ENCODE measurements at places on chromosomes 7 and 10.
A peak's percentile ranks its signal among the peaks of the same experiment; 100 is the strongest.

DNA sequence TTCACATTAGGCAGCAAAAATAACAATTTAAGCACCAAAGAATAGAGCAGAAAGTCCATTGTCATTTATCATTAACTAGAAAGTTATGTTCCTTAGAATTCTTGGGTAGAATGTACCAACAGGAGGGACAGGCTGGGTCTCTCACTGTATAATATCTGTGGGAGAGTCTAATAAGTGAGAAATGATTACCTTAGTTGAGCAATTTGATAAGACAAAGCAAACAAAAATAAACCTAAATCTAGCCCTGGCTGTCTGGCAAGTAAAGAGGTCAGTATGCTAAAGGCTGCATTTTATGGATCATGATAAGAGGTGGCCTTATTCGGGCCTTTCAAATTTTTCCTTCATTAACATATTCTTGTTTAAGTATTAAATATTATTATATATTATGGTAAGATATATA is 35.6 kb downstream of the THNSL1 start:
- no peak for DNase-seq

DNA sequence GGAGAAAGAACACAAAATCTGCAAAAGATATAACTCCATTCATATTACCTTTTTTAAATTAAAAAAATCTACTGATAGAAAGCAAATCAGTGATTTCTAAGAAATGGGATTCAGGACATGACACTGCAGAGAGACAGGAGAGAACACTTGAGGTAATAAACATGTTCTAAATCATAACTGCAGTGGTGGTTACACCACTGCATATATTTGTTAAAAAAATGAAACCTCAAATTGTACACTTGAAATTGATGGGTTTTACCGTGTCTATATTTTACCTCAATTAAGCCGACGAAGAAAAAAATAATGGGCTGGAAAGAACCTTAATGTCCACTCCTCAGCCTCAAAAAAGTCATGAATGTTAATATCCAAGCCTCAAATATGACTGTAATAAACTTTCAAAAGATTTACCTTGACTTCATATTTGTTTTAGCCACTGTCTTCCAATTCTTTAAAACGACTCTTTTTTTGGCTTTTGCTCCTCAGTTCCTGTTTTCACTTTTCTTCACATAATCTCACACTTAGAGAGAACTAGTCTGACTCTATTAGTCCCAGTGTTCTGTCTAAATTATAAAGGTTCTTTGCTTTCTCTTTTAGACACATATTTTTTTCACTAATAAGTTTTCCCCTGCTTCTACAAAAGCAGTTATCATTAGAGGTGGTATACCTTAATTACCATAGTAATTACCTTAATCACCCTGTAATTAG is 502.4 kb downstream of the GRM8 start:
- DNase-seq = no peak

GRCh38 chr7:28112012-28112411 is 68.6 kb downstream of the JAZF1 start:
- no peak for DNase-seq

DNA sequence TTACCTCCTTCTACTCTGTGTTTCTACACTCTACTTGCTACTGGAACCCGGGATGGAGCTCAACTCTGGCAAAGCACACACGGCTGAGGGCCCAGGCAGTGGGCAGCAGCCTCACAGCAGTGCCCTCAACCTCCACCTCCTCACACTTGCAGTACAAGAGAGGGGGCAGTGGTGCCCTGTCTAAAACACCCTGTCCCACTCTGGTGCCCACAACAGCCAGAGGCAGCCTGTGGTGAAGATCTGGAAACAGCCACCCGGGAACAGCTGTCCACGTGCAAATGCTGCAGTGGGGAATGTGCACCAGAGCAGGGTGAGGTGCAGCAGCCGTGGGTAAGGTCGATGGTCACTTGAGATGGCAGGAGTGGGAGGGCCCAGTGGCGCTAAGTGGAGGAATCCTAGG is 13.7 kb downstream of the MAT1A start:
- DNase-seq = no peak

DNA sequence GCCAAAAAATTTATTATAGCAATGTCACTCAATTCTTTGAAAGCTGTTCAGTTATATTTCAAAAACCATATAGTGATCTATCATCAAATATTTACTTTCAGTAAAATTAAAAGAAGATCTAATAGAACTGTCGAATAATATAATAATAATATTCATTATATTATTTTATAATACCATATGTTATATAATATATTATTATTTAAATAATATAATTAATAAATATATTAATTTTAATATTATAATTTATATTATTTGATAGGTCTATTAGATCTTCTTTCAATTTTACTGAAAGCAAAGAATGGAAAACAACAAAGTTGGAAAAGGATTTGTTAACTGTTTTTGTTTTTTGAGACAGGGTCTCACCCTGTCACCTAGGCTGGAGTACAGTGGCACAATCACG is 22.5 kb upstream of the UCMA start:
- no peak for DNase-seq

DNA sequence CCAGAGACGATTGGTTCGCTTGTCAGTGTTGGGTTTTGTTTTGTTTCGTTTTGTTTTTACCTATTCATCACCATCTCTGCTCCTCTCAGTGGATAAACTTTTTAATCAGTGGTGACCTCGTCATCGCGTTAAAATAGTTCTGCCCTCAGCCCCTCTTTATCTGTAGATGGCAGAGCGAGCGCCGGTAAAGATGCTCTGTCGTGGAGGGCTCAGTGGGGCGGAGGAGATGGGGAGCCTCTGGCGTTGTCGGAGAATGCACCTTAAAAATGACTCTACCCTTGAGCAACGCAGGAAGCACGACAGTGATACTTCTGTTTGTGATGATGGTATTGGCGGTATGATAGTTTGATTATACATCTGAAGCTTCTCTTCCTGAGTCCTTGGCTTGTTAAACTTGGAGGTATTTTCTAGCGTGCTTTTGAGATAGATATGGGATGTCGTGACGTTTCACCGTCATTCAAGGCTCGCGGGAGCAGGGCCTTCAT is 554 bp downstream of the CSGALNACT2 start:
- DNase-seq = peak; percentile 78

- DNase-seq = no peak
Observed at GRCh38 chr7:269721-270120, 20.2 kb upstream of the FOXL3 start.

- DNase-seq = no peak
Observed at GRCh38 chr10:28558923-28559508, 26.1 kb downstream of the WAC start.

GRCh38 chr7:120056227-120056626 is 216.7 kb upstream of the KCND2 start:
- no peak for DNase-seq

- no peak for DNase-seq
Observed at GRCh38 chr7:27185854-27186667, 1.0 kb upstream of the HOXA11 start.

DNA sequence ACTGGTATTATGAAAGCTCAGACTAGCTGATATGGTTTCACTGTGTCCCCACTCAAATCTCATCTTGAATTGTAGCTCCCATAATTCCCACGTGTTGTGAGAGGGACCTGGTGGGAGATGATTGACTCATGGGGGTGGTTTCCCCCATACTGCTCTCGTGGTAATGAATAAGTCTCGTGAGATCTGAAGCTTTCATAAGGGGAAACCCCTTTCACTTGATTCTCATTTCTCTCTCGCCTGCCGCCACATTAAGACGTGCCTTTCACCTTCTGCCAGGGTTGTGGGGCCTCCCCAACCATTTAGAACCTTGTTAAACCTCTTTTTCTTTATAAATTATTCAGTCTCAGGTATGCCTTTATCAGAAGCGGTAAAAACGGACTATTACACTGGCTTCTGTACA is 40.3 kb downstream of the COL13A1 start:
- peak; percentile 61 for DNase-seq

DNA sequence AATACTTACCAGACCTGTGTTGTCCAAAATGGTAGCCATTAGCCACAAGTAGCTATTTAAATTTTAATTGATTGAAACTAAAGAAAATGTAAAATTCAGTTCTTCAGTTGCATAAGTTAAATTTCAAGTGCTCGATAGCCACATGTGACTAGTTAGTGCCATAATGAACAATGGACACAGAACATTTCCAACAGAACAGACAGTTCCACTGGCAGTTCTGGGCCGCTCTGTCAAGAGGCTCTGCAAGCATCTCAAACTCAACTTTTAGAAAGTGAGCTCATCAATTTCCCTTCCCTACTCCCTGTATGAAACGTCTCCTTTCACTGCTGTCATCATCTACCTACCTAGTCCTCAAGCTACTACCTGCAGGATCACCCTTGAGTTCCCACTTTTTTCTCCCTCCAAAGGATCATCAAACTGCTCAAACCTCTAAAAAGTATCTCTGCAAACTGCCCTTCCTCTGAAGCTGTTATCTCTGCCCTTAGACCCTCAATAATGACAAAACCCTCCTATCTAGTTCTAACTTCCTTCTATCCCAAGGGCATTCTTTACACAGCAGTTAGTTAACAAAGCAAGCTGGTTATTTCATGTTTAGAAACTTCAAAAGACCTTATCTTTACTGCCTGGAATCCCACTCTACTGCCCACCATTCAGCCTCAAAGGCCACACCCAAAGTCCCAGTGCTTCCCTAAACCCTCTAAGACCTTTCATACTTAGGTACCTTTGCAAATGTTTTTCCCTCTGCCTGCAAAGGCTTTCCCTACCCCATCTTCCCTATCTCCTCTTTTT is 20.6 kb downstream of the SHTN1 start:
- DNase-seq = no peak

- no peak for DNase-seq
Observed at GRCh38 chr10:1942478-1942877, 205.2 kb upstream of the ADARB2 start.

DNA sequence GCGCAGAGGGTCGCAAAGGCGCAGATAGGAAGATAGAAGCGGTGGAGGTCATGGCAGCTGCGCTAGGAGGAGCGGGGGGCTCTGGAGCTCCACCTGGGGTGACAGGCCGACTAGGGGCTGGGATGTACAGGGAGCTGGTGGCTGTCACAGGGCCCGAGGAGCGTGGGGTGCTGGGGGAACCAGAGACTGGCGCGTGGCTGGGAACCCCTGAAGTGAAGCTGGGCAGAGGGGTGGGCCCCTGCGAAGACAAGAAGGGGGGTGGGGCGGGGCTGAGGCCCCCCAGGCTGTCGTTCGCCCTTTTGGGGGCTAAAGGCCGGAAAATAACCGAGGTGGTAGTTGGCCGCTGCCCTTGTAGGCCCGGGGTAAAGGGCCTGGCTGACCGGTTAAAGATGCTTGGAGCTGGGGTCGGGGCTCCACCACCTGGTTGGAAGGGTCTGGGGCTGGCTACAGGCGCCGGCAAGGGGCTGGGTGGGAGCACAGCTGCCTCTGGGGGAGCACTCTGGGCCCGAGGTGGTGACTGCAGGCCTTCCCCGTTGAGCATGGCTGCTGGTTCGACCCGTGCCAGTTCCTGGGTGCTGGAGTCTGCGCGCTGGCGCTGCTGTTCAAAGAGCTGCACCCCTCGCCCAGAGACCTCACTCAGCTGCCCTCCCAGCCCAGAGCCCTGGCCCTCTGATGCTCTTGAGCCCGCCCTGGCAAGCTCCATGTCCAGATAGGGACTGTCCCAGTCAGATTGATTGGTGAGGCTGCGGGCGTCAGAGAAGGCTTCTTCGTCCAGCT is 6.8 kb upstream of the MYOZ1 start:
- DNase-seq = peak; percentile 11

DNA sequence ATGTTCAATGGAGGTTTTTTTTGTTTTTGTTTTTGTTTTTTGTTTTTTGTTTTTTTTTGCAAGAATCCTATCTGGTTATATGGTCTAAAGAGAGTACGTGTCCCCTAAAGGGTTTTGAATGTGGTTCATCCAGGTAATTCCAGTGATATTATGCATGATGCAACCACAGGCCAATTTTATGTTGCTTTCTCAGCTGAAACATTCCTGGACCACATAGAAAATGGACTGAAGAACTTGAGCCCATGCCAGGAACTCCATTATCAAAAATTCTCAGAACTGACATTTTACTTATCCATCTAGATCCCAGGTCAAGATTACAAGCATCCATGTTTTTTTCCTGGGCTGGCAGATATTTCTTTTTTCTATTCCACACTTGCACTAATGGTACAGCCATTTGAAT is 11.5 kb upstream of the MINDY3 start:
- DNase-seq = no peak

GRCh38 chr10:126902157-126902556 is 3.1 kb upstream of the DOCK1 start:
- DNase-seq = peak; percentile 5

DNA sequence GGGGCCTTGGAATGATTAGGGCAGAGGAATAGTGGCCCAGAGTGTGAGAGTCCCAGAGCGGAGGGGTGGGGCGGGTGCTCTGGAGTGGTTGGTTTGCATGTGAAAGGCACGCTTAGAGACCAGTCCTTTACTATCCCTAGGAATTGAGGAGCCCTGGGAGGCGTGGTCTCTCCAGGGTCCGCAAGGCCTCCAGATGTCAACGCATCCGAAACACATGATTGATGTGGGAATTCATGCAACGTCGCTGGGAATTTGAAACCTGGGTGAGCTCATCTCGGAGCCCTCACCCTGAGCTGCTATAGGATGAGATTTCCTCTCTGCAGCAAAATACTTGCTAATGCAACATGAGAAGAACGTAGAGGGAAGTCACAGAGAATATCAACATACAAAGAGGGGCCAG is 51.2 kb downstream of the NPTX2 start:
- no peak for DNase-seq

- DNase-seq = no peak
Observed at GRCh38 chr7:34734771-34735170, 76.8 kb downstream of the NPSR1 start.

- peak; percentile 43 for DNase-seq
Observed at GRCh38 chr10:128125416-128125943, 743 bp downstream of the MKI67 start.

GRCh38 chr10:92816091-92816531 is 32.2 kb upstream of the EXOC6 start:
- DNase-seq = no peak

DNA sequence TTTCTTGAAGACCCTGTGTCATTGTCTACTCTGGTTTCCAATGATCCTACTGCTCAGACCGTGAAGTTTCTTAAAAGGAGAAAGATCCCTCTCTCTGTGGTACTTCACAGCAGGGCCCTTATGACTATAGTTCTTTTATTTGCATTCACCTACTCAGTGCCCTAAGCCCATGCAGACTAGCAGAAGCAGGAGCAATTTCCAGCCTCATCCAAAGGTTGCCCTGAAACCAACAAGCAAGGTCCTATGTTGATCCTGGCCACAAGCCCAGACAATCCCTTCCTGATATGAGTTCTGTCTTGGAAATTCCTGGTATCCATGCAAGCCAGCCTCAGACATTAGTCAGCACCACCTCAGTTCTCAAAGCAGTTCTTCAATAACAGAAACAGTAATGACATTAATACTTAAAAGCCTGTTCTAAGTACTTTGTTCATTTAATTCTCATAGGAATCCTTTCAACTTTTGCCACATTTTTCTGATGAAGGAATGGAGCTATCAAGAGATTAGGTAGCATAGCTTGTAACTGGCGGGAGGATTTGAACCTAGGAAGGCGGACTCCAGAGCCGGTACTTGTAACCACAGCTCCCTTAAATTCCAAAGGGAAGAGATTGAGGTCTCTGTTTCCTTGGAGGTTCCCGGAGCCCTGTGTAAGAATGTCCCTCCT is 58.1 kb upstream of the ST8SIA6 start:
- DNase-seq = no peak

- DNase-seq = peak; percentile 49
Observed at GRCh38 chr10:97320480-97321031, 1.5 kb downstream of the FRAT1 start.

- DNase-seq = no peak
Observed at GRCh38 chr10:3239920-3240894, 67.6 kb upstream of the PITRM1 start.

GRCh38 chr10:97490592-97490991 is 7.6 kb downstream of the MMS19 start:
- no peak for DNase-seq

Measured in activated CD8-positive, alpha-beta T cell treated with anti-CD3 and anti-CD28 coated beads for 36 hours (primary cell).